ENCODE measurements at places on chromosomes 12 and 14. TPM values are rescaled to one million over a fixed set of nuclear protein-coding genes. Genes with fewer than 3 reads are reported as not detected.

GRCh38 chr14:96603350-96604255 is 101.4 kb downstream of the PAPOLA start:
- no peak for DNase-seq

- no peak for DNase-seq
These were observed 1.1 kb upstream of the GLT1D1 start for GRCh38 chr12:128852026-128852698.

- no peak for DNase-seq
These were observed 157.6 kb downstream of the PAH start for GRCh38 chr12:102759466-102759865.

- DNase-seq = no peak
These were observed 101.2 kb upstream of the STXBP6 start for GRCh38 chr14:25150934-25151790.

- DNase-seq = no peak
These were observed 88.3 kb upstream of the E2F7 start for GRCh38 chr12:77153706-77154105.

The SCNN1A gene
- total RNA-seq = 0.66 TPM

The SVOP gene
- total RNA-seq = not detected

The PTPN6 gene
- total RNA-seq = not detected

GRCh38 chr14:31362746-31363145 is 57.6 kb downstream of the HEATR5A start:
- no peak for DNase-seq

DNA sequence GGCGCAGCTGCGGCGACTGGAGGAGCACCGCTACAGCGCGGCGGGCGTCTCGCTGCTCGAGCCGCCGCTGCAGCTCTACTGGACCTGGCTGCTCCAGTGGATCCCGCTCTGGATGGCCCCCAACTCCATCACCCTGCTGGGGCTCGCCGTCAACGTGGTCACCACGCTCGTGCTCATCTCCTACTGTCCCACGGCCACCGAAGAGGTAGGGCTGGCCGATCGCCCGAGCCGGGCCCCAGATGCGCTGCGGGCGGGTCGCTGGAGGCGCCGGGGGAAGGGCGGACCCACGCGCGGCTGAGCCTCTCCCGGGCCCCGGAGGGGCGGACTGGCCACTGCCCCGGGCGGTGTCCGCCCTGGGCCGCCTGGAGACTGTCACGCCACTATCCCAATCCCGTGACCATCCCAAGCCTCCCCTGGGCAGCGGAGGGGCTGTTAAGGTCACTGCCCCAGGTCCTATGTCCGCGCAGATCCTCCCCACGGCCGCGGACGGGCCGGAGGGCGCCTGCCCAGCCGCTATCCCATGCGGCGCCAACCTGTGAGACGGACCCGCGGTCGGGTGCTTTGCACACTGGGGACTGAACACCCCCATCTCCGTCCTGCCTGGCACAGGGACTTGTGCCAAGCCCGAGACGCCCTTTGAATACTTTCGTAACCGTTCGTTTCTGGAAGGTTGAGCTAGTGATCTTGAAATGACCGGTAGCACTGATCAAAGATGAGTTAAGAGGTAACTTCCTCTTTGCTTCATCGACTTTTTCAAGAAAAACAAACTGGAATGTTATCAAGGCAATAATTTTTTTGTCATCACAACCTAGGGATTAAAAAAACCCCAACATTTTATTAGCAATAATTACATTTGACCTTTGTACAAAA is 725 bp downstream of the CHPT1 start:
- DNase-seq = peak; percentile 51

GRCh38 chr12:116050275-116050674 is 227.2 kb downstream of the MED13L start:
- no peak for DNase-seq

The KLRB1 gene
- total RNA-seq = not detected

GRCh38 chr12:51247523-51248206 is 9.0 kb downstream of the DAZAP2 start:
- no peak for DNase-seq

- DNase-seq = no peak
These were observed 452.7 kb upstream of the TMPO start for GRCh38 chr12:98062464-98063245.

The SPTLC2 gene
- 5.7 TPM for total RNA-seq

The LARP4 gene
- 15.6 TPM for total RNA-seq

The NINJ2 gene
- total RNA-seq = not detected

DNA sequence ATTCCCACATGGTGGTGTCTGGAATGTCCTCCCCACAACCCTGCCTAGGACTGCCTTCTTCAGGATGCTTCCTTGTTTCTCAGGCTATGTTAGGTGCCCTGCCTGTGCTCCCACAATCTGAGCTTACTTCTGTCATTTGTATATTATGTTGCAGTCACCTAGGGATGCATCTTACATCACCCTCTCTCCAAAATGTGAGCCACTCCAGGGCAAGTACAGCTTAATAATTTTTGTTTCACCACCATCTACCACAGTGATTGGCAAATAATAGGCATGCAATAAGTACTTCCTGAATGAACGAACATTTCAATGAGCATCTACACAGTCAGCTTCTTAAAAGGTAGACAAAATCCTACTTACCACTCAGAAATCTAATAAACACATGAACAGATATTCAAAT is 37.6 kb downstream of the ZFYVE26 start:
- DNase-seq = no peak

The FOXG1 gene
- 0.03 TPM for total RNA-seq

The KLRC2 gene
- total RNA-seq = not detected

The GRIN2B gene
- total RNA-seq = 19.0 TPM

- DNase-seq = no peak
These were observed 48.2 kb upstream of the PNMA1 start for GRCh38 chr14:73762375-73762822.

- no peak for DNase-seq
These were observed 260.1 kb upstream of the OR4E1 start for GRCh38 chr14:21933681-21934080.

- DNase-seq = no peak
These were observed 229.1 kb upstream of the PDZRN4 start for GRCh38 chr12:40959041-40959440.

- DNase-seq = peak; percentile 26
These were observed 118.9 kb downstream of the SLC35F4 start for GRCh38 chr14:57747036-57747435.

- peak; percentile 27 for DNase-seq
These were observed 22.8 kb downstream of the ITPK1 start for GRCh38 chr14:93092606-93093556.

DNA sequence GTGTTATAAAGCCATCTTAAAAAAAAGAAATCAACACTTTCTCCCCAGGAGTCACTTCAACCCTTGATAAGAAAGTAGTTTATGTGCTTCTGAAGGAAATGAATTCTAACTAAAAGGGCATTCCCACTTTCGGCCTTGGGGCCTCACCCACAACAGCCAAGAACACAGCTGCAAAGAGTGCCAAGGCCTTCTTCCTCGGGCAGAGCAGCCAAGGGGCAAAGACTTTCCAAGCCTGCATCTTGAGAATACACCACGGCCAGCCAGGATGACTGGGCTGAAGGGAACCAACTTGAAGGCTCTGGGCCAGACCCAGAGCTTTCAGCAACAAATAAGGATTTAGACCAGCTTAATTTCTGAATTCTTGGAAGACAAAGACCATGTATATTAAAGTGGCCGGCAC is 60.4 kb upstream of the FOXN3 start:
- DNase-seq = peak; percentile 87

DNA sequence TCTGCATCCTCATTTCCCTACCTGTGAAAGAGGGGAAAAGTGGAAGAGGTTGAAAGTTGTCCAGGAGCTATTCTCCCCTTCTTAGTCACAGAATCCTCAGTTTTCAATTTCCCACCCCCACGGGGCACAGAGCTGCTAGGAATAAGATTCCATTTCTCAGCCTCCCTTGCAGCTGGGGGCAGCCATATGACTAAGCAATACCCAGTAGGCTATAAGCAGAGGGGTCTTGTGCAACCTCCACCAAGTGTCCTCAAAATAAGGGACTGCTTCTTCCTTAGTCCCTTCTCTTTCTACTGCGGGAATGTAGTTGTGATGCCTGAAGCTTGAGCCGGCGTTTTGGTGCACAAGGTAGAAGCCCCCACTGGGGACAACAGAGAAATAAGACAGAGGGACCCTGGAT is 40.9 kb downstream of the VWF start:
- no peak for DNase-seq

The OR6C2 gene
- total RNA-seq = not detected

The GNPNAT1 gene
- total RNA-seq = 37.6 TPM

DNA sequence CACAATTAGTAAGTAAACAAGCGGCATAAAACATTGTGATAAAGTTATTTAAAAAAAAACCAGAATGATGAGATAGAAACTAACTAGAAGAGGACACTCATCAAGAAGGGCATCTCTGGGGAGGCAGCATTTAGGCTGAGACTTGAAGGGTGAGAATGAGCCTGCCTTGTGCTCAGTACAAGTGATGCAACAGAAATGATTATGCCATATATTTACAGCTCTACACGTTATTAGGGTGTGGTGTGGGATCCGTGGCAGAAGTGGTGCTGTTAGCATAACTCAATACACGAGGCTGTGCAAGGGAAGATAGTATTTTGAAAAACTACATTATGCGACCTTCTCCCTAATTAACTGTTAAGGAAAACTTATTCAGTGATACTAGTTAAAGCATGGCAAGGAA is 178.5 kb upstream of the ATF7IP start:
- DNase-seq = no peak

- no peak for DNase-seq
These were observed 6.4 kb upstream of the ALX1 start for GRCh38 chr12:85273381-85274314.

The FGD4 gene
- 3.1 TPM for total RNA-seq

DNA sequence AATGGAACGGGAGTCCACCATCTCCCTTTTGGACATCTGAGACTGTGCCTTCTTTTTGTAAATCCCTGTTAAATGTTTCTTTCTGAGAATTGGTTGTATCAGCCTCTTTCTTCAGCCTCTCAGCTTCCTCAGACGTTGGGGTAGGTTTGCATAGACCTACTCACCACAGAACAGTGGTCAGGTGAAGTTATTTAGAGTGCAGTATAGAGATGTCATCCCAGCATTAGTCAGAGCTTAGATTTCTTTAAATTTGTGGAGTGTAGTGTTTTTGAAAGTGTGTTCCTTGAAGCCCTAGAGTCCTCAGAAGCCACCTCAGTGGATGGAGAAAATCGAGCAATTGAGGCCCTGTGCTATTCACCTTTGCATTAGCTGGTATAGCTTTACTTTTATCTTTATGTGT is 8.9 kb upstream of the EEA1 start:
- DNase-seq = no peak

GRCh38 chr12:57611108-57611826 is at the start of gene ARHGEF25:
TSS of gene ARHGEF25 (plus strand) at chr12:57611435. CDS start at chr12:57611895, 460 bp downstream.
- peak; percentile 75 for DNase-seq

DNA sequence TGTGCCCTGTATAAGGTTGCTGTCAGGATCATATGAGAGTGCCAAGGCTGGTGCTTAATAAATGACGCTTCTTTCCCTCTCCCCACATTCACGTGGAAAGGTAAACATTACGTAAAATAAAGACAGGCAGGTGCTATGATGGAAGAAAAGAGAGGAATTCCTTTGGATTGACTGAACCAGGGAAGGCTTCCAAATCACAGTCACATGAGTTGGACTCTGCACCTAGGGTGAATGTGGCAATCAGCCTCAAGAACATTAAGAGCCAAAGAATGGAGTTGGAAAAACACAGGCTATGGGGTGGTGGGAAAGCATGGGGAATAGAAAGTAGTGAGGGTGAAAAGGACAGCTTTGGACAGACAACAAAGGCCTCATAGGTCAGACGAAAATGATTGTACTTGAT is 473.1 kb downstream of the VRK1 start:
- no peak for DNase-seq

The SDR9C7 gene
- total RNA-seq = not detected

- DNase-seq = no peak
These were observed 386.7 kb upstream of the CCDC196 start for GRCh38 chr14:66099451-66099850.

- peak; percentile 18 for DNase-seq
These were observed 166.1 kb upstream of the CCND2 start for GRCh38 chr12:4107436-4107878.

The FGF6 gene
- total RNA-seq = not detected

- no peak for DNase-seq
These were observed 727.3 kb upstream of the LMO3 start for GRCh38 chr12:17333287-17333686.

The ACTN1 gene
- total RNA-seq = 80.5 TPM

GRCh38 chr14:71163842-71164629 is 256.8 kb downstream of the PCNX1 start:
- DNase-seq = no peak

The PLBD1 gene
- total RNA-seq = 0.59 TPM

GRCh38 chr12:23687947-23688346 is 261.5 kb downstream of the SOX5 start:
- no peak for DNase-seq

DNA sequence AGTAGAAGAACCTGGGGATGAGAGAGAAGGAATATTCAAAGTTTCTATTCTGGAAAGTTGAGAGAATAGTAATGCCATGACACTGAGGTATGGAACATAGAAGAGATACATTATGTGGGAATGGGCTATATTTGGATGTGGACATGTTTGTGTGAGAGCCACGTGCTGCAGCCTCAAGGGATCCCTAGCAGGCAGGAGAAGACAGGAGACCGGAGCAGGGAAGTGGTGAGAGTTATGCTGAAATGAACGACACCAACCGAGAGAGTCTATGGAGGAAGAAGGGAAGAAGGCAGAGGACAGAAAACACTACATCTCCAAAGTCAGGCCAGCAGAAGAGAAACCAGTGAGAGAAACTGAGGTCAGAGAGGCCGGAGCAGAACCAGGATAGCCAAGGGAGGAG is 10.0 kb upstream of the RIPK3 start:
- DNase-seq = no peak

DNA sequence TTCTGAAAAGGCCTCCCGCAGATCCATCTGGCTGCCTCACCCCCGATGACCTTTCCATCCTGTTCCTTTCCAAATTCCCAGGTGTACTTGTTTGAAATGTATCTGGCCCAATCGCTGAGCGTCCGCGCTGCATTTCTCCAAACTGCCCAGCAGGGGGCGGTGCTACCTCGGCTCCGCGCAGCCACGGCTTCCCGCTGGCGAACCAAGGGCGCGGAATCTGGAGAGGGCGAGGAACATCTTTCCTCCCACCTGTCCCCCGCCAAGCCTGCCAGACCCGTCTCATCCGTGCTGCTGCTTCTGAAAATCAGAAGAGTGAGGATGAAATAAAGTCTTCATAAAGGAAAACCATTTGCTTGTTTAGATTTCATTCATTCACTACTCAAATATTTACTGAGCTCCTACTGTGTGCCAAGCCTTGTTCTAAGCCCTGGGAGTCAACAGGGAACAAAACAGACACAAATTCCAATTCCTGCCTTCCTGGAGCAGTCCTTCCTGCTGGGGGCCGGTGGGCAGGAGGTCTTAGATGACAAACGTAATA is 16.8 kb upstream of the MYL2 start:
- peak; percentile 29 for DNase-seq

DNA sequence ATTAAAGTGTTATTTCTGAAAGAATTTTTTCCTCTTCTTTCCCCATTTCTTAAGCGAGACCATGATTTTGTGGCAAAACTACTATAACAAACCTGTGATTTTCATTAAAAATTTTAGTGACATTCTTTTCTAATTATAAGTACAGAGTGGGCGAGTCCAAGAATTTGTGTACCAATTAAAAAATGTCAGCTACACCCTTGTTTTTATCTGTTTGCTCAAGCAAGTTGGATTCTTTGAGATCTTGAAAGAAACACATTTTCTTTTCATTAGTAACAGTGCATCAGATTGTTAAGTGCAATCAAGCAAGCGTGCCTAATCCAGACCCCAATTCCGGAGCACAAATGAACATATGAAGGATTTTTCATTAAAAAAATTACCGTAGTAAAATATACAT is 338.8 kb upstream of the DDHD1 start:
- DNase-seq = no peak

The B4GALNT3 gene
- total RNA-seq = 0.30 TPM
